ENCODE measurements at places on chromosomes 13 and 19.

- DNase-seq, result no peak
Observed at GRCh38 chr13:78133511-78133910, 214.9 kb upstream of the EDNRB start.

- DNase-seq, result no peak
Observed at GRCh38 chr19:5851302-5851701, at the start of gene FUT3. FUT3 (minus strand) TSS chr19:5851449.

GRCh38 chr13:48749144-48749543, 95.4 kb downstream of the CYSLTR2 start:
- peak; percentile 87 for DNase-seq

GRCh38 chr19:41174297-41174928, 18.6 kb upstream of the CYP2S1 start:
- DNase-seq, result no peak

- peak; percentile 89 for DNase-seq
Observed at GRCh38 chr13:45367358-45367757, 26.4 kb upstream of the TPT1 start.

DNA sequence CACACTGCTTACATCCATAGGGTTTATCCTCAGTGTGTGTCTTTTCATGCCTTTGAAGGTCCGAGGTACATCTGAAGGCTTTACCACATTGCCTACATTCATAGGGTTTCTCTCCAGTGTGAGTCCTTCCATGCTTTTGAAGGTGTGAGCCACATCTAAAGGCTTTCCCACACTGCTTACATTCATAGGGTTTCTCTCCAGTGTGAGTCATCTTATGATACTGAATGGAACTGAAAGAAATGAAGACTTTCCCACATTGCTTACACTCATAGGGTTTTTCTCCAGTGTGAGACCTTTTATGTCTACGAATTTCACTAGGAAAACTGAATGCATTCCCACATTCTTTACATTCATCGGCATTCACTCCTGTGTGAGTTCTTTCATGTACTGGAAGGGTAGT, 7.1 kb downstream of the ZNF20 start:
- DNase-seq, result peak; percentile 18

DNA sequence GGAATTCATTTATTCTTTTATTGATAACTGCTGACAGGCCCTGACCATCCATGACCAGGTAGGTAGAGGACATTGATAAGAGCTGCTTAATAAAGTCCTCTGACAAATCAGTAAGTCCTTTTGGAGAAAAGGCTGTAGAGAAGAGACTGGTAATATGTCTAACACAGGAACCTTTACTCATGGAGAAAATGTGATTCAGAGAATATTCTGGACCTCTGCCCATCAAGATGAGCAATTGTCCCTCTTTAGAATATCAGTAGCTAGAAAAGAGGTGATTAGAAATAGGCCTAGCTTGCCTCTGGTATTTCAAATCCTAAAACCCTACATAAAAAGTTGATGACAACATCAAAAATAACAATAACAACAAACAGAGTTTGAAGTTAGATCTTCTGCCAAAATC, 642.3 kb downstream of the TBC1D4 start:
- peak; percentile 76 for DNase-seq

GRCh38 chr19:51127032-51127431, 2.3 kb downstream of the SIGLEC9 start:
- no peak for DNase-seq

GRCh38 chr13:78659732-78660494, 958 bp upstream of the OBI1 start:
- no peak for DNase-seq

GRCh38 chr19:17266589-17266974, 661 bp upstream of the BABAM1 start:
- no peak for DNase-seq

- no peak for DNase-seq
Observed at GRCh38 chr19:1384085-1384462, 367 bp downstream of the NDUFS7 start.

- peak; percentile 79 for DNase-seq
Observed at GRCh38 chr13:99432609-99433542, 68.4 kb upstream of the TM9SF2 start.

GRCh38 chr13:35702316-35702715, 225.8 kb upstream of the MAB21L1 start:
- no peak for DNase-seq

DNA sequence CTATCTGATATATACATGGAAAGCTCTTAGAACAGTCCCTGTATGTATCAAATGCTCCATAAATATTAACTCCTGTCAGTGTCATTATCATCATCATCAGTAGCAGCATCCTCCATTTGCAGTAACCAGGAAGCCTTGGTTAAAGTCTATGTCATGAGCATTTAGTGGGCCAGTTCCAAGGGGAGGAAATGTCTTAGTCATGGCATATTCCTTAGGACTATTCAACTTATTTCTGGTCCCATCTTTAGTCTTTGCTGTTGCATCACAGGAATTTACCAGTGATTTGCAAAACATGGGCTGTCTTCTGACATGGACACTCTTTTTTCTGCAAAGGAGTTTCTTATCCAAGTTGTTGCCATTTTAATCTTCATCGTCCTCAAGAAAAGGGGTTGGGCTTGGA, 98.4 kb downstream of the WDFY2 start:
- peak; percentile 70 for DNase-seq

- no peak for DNase-seq
Observed at GRCh38 chr13:29489650-29490560, 105.6 kb downstream of the SLC7A1 start.

- DNase-seq, result no peak
Observed at GRCh38 chr13:85298387-85298924, 500.8 kb downstream of the SLITRK6 start.

DNA sequence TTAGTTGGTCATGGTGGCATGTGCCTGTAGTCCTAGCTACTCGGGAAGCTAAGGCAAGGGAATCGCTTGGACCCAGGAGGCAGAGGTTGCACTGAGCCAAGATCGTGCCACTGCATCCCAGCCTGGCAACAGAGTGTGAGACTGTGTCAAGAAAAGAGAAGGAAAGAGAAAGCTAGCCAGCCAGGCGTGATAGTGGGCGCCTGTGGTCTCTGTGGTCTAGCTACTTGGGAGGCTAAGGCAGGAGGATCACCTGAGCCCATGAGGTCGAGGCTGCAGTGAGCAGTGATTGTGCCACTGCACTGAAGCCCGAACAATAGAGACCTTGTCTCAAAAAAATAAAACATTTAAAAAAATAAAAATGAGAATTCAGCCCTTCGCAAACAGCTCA, 33.3 kb downstream of the TIMM13 start:
- DNase-seq, result no peak

Measured in iris pigment epithelial cell (primary cell).